Eye (tissue), 1 donor: ENCODE measurements at places on chromosomes 2 and 18.

DNA sequence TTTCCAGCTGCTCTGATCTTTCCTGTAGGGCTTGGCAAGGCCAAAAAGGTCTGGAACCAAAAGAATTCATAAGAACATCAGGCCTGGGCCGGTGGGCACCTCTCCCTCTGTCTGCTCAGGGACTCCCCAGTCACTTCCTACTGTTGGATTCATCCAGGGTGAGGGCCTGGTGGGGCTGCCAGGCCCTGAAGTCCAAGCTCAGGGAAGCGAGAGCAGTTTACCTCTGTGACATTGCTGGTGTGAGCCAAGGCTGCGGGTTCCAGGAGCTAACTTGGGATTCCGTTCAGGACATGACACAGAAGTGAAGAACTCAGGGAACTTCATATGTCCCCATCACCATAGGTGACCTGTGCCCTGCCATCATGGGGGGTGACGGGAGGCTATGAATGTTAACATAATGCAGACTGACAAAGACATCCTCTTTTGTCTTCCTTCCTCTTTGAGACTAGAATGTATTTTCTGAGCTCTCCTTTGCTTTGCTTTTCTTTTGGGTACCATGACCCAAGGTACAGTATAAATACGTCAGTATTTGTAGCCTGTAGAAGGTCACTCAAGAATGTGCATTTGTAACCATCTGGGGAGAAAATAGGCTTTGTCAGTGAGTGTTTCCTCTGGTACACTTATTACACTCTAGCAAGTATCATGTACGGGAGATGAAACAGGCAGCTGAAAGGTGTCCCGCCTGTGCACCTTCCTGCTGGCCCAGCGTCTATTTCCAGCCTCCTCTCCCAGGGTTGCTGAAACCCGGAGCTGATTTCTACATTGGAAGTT lies 130.5 kb upstream of the SLC1A4 start:
- DNase-seq: no peak

- DNase-seq: no peak
Measured at GRCh38 chr2:241070811-241071676, 31.0 kb downstream of the MTERF4 start.

DNA sequence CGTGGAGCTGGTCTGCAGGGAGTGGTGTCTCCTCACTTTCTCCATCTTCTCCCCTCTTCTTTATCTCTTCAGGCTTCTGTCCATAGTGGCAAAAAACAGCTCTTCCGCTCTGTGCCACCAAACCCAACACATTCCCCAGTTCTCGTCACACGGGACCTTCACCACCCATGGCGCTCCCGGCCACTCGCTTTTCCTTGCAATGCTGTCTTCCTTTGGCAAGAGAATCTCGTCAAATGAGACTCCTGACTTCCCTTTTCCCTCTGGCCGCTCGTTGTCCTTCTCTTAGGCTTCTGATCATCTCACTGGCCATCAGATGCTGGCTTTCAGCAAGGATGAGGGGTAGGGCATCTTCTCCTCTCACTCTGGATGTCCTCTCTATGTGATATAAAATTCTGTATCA lies 72.9 kb downstream of the DCDC2C start:
- no peak for DNase-seq

DNA sequence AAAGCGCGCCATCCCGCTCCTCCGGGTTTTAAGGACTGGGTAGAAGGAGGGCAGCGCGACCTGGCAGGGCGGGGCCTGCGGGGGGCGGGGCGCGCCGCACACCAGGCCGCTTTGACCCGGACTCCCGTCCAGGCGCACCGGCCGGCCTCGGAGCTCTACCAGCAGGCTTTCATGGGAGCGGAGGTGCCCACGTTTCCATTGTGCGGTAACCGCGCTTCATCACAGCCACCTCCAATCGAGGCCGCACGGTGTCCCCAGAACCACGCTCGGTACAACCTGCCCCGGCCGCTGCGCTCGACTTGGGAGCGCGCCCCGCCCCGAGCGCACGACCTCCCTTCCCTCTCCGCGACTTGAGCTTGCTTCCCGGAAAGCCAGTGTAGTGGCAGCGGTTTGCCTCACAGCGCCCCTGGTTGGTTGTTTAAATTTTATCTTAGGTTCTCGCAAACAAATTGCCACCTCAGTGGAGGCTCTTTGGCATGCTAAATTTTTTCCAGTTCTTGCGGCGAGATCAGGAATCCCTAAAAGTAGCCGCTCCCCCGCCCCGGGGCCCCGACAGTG lies 280 bp upstream of the CYP1B1 start:
- DNase-seq: peak; percentile 93

DNA sequence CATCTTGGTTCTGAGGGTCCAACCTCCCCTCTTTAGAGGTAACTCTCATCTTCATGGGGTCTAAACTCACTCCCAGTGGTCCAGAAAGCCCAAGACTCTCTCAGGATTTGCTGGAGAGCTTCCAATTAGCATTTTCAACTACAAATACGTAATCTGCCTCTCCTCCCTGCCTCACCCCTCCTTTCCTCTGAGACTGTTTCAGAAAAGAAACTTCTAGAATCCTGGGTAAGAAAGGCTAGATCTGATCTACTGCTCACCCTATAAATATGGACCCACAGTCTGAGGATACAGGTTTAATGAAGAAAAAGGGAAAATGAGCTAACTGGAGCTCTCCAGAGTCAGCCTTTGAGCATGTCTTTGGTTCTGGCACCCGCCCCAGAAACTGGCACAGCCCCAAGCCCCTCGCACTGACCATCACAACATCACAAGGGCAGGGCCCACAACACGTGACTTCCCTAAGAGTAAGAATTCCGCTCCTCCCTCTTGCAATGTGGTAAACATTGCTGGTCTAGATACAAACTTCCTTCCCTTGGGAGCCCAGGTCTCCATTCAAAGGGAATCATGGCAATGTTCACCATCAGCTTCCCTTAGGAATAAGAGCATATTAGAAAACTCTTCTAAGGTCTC lies 21.7 kb upstream of the IHH start:
- DNase-seq: no peak

- peak; percentile 58 for DNase-seq
Measured at GRCh38 chr2:234968631-234969305, 17.0 kb downstream of the SH3BP4 start.

DNA sequence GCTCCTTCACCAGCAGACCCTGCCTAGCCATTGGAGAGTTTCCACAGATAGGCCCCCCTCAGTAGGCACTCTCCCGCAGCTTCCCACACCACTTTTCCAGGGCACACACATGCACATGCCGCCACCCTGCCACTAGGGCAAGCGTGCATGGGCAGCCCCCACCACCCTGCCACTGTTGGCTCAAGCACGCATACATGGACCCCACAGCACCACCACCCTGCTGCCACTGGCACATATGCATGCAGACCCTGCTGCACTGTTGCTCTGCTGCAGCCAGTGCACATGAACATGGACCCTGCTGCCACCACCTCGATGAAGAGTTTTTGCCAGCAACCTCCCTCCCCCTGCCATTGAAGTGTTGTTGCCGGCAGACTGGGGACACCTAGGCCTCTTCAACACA lies 154.9 kb downstream of the FTCDNL1 start:
- no peak for DNase-seq

- DNase-seq: no peak
Measured at GRCh38 chr2:6846540-6846939, 19.2 kb downstream of the CMPK2 start.

DNA sequence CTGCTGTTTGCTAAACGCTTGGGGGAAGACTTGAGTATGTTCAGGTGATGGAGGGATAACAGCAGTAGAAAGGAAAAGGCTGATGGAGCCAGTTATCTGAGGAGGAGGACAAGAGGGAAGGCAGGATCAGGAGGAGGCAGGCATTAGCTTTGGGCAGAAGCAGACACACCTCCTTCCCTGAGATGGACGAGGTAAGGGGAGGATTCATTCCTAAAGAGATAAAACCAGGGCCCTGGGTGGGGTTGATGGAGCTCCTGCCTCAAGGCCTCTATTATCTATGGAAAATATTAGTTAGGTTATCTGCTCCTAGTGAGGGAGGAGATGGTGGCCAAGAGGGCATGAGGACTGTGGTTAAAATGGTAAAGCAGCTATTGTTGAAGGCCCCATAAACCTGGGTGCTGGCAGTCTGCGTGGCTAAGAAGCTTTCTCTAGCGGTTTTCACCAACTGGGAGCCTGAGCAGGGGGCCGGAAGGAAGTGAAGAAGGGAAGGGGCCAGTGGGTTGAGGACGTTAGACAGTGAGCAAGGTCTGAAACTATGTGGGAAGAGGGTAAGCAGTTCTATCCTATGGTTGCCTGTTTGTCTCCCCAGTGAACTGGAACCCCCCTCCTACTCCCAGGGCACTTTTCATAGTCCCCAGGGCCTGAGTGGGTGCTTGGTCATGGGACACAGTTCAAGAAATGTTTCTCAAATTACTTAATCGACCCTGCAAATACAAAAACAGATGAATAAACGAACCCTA lies 56.6 kb upstream of the HK2 start:
- no peak for DNase-seq

- peak; percentile 79 for DNase-seq
Measured at GRCh38 chr2:13193900-13194299, 477.2 kb downstream of the TRIB2 start.

- no peak for DNase-seq
Measured at GRCh38 chr2:198287706-198288105, 483.3 kb downstream of the PLCL1 start.

- DNase-seq: no peak
Measured at GRCh38 chr18:73812423-73812822, 335.2 kb downstream of the FBXO15 start.

GRCh38 chr2:10536569-10537133 lies 88.5 kb upstream of the ODC1 start:
- no peak for DNase-seq

DNA sequence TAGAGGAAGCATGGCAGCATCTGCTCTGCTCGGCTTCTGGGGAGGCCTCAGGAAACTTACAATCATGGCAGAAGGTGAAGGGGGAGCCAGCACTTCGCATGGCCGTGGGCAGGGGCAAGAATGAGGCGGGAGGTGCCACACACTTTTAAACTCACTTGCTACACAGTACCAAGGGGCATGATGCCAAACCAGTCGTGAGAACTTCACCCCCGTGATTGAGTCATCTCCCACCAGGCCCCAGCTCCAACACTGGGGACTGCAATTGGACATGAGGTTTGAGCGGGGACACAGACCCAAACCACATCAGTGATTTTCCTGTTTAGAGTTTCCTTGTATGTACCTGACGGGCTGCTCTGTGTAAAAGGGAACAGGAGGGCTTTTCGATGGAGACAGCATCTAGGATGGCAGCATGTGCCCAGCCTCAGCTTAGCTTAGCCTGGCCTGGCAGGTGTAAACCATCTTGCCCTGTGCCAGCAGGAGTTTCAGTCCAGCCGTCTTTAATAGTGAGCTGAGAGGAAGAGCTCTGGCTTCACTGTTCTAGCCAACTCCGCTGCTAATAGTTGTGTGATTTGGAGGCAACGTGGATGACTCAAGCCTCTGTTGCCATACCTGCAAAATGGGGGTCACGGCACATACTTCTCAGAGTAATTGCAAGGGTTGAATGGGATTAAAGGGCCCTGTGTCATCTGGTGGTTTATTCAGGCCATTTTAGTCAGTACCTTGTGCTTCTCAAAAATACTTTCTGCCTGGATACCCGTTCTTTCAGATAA lies 101.8 kb downstream of the ASAP2 start:
- no peak for DNase-seq

- no peak for DNase-seq
Measured at GRCh38 chr2:197914778-197915177, 110.4 kb downstream of the PLCL1 start.

GRCh38 chr2:236190674-236191073 lies 22.5 kb upstream of the GBX2 start:
- DNase-seq: no peak

DNA sequence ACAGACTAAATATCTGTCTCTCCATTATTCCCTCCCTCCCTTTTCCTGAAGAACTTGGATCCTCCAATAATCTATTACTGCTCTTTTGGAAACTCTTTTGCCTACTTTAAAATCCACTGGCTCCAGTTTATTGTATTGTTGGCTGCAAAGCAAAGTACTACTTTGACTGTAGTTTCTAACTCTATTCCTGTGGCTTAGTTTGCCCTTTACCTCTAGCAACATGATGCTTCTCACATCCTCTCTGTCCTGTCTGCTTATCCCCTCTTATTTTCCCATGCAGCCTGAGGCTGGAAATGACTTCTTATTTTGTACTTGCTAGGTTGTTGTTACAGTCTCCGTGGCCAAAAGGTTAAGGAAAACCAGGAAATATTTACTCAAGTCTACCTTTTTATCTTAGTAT lies 26.8 kb downstream of the PDK1 start:
- DNase-seq: no peak

DNA sequence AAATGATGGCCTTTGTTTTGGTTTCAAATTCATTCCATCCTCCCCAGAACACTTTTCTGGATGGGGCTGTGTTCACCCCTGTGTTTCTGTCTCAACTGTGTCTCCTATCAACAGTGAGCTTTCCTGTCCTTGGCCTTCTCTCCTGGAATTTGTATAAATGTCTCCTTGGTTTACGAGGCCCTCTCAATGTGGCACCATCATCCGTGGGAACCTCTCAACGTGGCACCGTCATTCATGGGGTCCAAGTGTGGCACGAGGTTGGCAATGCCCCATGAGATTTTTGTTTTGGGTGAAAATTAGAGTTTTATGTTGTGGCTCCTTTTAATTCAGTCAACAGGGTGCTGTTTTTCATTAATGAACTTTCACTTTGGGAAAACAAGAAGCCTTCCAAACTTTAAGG lies 280.7 kb upstream of the SALL3 start:
- no peak for DNase-seq

DNA sequence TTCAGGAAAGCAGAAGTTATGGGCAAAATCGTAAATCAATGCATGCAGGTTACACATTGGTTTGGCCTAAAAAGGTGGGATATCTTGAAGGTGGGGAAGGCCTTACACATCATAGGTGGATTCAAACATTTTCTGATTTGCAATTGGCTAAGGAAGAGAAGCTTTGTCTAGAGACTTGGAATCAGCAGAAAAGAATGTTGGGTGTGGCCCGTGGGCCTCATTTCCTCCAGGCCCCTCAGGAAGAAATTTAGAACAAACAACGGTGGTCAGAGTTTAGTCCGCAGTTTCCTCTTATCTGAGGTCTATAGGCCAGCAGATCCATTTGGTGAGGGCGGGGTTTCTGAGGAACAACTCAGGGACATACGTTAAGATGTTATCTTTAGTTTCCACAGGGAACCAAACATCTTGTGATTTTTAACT lies 50.9 kb upstream of the AFF3 start:
- DNase-seq: no peak
